Activated CD4-positive, alpha-beta T cell treated with anti-CD3 and anti-CD28 coated beads, Interleukin-2, amount 50 U/mL, for 24 hours (primary cell): ENCODE measurements at places on chromosomes 11 and 22.

GRCh38 chr11:65107751-65108468 lies 3.8 kb upstream of the TM7SF2 start:
- no peak for DNase-seq

- DNase-seq, result no peak
Measured at GRCh38 chr22:44344407-44344806, 31.7 kb upstream of the SHISAL1 start.

GRCh38 chr11:72727521-72727920 lies 24.7 kb downstream of the ARAP1 start:
- DNase-seq, result no peak

DNA sequence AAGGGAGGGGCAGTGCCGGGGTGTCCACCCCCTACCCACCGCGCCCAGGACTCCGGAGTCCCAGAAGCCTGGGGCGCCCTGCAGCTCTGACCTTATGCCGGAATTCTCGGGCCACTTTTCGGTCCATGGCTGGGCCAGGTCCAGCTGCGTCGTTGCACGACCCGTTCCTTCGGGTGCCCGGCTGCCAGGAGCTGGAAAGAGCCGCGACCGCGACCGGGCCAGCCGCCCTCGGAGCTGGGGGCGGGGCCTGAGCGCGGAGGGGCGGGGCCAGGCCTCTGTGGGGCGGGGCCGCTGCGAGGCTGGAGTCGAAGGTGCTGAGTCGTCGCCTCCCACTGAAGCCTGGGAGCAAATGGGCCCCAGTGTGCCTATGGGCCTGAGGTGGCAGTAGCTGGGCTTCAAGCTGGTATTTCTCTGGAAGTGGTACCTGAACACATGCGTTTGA lies at the start of gene USH1C:
TSS of gene USH1C (minus strand) at position 236 of the 442 bp plus-strand sequence. CDS start at position 127, 109 bp downstream.
- DNase-seq, result no peak

- DNase-seq, result no peak
Measured at GRCh38 chr11:44785856-44786607, 59.3 kb downstream of the TSPAN18 start.

DNA sequence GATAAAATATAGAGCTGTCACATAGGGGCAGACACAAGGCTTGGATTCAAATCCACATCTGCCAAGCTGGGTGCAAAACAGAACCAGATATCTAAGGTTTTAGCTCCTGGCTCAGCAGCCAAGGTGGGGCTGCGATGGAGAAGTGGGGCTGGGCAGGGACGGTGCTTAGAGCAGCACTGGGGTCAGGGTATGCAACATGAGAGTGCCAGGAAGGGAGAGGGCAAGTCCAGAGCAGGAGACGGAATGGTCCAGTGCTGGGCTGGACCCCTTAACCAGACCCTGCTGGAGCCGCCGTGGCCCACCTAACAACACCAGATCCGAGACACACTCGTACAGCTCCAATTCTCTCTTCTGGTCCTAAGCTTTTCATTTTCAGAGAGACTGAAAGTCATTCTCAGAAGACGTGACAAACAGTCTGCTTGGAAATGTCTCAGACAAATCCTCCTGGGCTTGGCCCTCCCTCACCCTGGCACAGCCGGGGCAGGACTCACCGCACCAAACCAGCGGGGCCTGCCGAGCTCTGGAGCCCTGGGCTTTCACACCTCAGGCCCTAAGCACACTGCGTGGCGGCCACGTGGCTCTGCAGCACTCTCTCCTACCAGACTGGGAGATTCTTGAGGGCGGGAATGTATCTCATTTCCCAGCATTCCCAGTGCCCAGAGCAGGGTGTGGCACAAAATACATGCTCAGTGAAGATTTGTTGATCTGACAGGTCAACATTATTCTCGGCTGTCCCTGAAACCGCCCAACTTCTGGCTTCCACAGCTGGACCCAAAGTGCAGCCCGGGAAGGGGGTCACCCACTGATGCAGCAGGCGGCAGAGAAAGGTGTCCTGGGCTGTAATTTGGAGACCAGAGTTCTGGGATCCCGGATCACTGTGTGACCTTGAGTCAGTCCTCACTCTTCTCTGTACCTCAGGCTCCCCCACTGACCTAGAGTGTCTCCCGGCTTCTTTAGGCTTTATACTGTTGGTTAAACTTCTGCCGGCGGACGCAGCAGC lies 11.6 kb downstream of the LRRC32 start:
- DNase-seq, result no peak

GRCh38 chr22:48662476-48663135 lies 1165.1 kb downstream of the BRD1 start:
- no peak for DNase-seq

GRCh38 chr11:127255209-127255608 lies 254.6 kb upstream of the KIRREL3 start:
- DNase-seq, result no peak
